Lung (tissue), 17 donors: ENCODE measurements at places on chromosomes 13 and 19. TPM values are rescaled to one million over a fixed set of nuclear protein-coding genes. Genes with fewer than 3 reads are reported as not detected.
A peak's percentile ranks its signal among the peaks of the same experiment; 100 is the strongest.

Gene GPR18
- total RNA-seq, result 1.3 TPM

Gene CDADC1
- 8.9 TPM for total RNA-seq

Gene TJP3
- 56.4 TPM for total RNA-seq

GRCh38 chr19:47323872-47324271 is 8.1 kb upstream of the C5AR2 start:
- DNase-seq, result no peak

- DNase-seq, result no peak
Measured at GRCh38 chr19:50870417-50871089, 2.7 kb upstream of the KLK2 start.

- DNase-seq, result no peak
Measured at GRCh38 chr13:39035799-39036198, 2.1 kb downstream of the PROSER1 start.

DNA sequence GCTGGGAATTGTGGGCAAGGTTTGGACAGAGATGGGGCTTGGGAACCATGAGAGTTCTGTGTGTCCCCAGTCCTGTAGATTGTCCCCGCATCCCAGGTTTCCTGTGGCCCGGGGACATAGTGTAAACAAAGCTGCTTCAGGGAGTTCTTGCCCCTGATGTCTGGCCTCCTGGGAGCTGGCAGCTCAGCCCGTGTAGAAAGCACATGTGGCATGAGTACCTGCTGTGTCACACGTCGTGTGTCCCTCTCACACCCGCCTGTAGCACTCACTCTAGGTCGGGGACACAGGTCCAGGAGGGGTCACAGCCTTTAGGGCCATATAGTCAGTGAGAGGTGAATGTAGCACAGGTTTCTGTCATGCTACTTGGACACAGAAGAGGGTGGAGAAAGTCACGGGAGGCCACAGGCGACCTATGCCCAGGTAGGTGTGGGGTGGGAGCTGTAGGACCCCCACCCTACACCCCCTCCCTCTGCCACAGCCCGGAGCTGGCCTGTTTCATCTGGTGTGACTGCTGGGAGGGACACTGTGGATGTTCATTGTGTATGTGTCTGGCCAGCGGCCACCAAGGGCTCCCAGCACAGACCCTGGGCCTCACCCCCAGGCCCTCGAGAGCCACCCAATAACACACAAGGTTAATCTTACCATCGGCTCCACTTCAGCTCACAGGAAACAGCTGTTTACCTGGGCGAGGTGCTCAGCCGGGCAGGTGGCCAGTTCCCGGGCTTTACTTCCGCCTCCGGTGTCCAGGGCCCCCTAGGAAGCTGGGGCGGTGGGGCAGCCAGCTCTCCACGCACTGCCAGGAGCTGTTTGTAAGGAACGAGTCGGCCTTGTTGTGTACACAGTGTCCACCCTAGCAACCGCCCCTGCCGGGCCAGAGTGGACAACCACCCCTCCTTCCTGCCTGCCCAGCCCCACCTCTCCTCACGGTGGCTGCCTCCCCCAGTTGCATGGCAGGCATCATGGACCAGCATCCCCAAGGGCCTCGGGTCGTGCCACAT is 49.7 kb downstream of the COMP start:
- DNase-seq, result peak; percentile 70

GRCh38 chr13:35992964-35993363 is 138.2 kb downstream of the DCLK1 start:
- no peak for DNase-seq

- peak; percentile 36 for DNase-seq
Measured at GRCh38 chr13:20231839-20232555, at the start of gene GJB6. TSS of gene GJB6 (minus strand) at chr13:20232319. CDS start at chr13:20223480, 8,839 bp downstream.

- peak; percentile 86 for DNase-seq
Measured at GRCh38 chr13:61777271-61777670, 361.6 kb upstream of the PCDH20 start.
